ENCODE measurements at places on chromosomes 7 and 10. TPM values are rescaled to one million over a fixed set of nuclear protein-coding genes. Genes with fewer than 3 reads are reported as not detected.
A peak's percentile ranks its signal among the peaks of the same experiment; 100 is the strongest.

DNA sequence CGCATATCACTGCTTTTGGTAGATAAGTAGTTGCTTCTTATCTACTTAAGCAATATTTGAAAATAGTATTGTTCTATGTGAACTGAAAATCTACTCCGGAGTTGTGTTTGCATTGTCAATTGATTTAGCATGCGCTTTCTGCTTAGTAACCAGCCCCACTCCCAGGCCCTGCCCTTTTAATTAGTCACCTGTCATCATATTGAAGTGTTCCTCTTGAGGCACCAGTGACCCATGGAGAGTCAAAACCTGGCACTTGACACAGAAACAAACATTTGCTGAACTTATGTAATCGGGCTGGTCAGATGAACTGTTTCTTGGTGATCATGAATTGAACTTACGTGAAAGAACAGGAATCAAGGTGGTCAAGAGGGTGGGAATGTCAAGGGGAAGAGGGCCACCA lies 27.8 kb upstream of the CDHR3 start:
- H3K27ac ChIP-seq = no peak overlapping the region
- H3K36me3 ChIP-seq = no peaks in the 10 kb centered on the region
- no peaks in the 10 kb centered on the region for H3K27me3 ChIP-seq
- no peaks in the 10 kb centered on the region for H3K4me1 ChIP-seq

DNA sequence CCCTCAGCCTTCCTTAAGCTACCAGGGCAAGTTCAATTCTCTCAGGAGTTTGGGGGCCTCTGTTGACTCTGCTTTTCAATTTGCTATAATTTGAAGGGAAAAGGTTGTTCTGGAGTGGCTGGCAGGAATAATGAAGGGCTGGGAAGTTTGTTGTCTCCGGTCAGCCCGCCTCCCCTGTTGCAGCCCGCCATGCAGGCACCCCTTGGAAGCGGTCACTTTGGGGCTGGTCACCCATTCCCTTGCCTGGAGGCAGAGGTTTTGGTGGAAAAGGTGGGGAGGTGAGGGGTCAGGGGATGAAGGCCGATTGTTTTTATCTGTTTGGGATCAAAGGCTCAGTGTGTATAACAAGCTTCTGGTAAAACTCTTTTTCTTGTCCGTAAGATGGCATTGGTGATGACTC lies 79.1 kb downstream of the GRK5 start:
- no peaks in the 10 kb centered on the region for H3K27me3 ChIP-seq
- H3K4me1 ChIP-seq = no peaks in the 10 kb centered on the region
- DNase-seq = no peak
- no peak overlapping the region for H3K4me3 ChIP-seq

- H3K4me3 ChIP-seq = no peak overlapping the region
- no peaks in the 10 kb centered on the region for H3K27me3 ChIP-seq
- no peaks in the 10 kb centered on the region for H3K4me1 ChIP-seq
- DNase-seq = no peak
Observed at GRCh38 chr10:10330418-10330817, 687.3 kb upstream of the CELF2 start.

- no peak for DNase-seq
- H3K36me3 ChIP-seq = peaks cover 14% of the 10 kb centered on the region
- H3K4me1 ChIP-seq = no peaks in the 10 kb centered on the region
- no peak overlapping the region for H3K27ac ChIP-seq
- H3K27me3 ChIP-seq = no peaks in the 10 kb centered on the region
Observed at GRCh38 chr7:38796626-38797501, 112.1 kb downstream of the VPS41 start.

DNA sequence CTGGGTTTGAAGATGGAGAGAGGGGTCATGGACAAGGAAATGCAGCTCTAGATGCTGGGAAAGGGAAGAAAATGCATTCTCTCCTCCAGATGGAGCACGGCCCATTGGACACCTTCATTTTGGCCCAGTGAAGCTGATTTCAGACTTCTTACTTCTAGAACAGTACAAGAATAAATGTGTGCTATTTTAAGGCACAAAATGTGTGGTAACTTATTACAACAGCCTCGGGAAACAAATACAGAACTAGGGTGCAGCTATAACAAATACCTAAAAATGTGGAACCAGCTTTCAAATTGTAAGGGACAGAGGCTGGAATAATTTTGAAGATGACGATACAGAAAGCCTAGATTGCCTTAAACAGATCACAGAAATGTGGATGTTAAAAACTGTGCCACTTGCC lies 54.1 kb downstream of the CYTH3 start:
- H3K4me3 ChIP-seq = no peak overlapping the region
- peaks cover 40% of the 10 kb centered on the region for H3K4me1 ChIP-seq

- H3K36me3 ChIP-seq = no peaks in the 10 kb centered on the region
- no peak overlapping the region for H3K27ac ChIP-seq
- no peaks in the 10 kb centered on the region for H3K27me3 ChIP-seq
- H3K4me1 ChIP-seq = no peaks in the 10 kb centered on the region
- DNase-seq = no peak
- no peak overlapping the region for H3K4me3 ChIP-seq
Observed at GRCh38 chr7:81457852-81458522, 311.9 kb downstream of the HGF start.

GRCh38 chr10:132467464-132468149 lies 70.0 kb upstream of the INPP5A start:
- no peaks in the 10 kb centered on the region for H3K36me3 ChIP-seq
- no peak overlapping the region for H3K4me3 ChIP-seq
- peak overlapping the region; percentile 96 for H3K27ac ChIP-seq
- no peaks in the 10 kb centered on the region for H3K27me3 ChIP-seq
- no peaks in the 10 kb centered on the region for H3K4me1 ChIP-seq
- no peak for DNase-seq

DNA sequence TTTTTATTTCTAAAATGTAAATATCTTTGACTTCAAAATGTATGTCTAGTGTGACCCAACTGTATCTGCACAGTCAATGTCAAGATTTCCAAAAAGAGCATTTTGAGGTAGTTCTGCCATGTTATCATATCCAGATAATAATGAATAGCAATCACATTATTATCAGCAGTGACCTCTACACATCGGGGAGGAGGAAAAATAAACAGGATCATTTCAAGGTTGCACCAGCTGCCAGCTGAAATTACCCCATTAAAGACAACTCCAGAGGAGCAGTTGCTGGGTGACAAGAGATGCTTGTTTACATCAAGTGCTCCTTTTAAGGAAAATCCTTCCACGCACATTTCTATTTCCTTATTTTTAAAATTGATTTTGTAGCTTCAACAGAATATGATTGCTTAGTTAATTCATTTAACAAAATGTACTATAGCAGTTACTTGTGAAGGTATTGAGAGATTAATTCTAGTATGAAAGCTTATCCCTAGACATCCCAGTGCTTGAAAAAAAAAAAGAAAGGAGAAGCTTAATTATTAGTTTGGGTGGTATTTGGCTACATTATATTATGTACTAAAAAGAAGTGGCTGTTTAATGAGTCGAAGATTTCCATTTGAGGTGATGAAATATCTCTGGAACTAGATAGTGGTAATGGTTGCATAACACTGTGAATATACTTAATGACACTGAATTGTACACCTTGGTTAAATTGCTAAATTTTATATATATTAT lies 19.3 kb upstream of the SLC35G1 start:
- DNase-seq = no peak
- H3K4me3 ChIP-seq = no peak overlapping the region
- no peaks in the 10 kb centered on the region for H3K4me1 ChIP-seq
- no peaks in the 10 kb centered on the region for H3K36me3 ChIP-seq

GRCh38 chr7:130352194-130353074 lies 7.8 kb downstream of the CPA5 start:
- H3K4me1 ChIP-seq = no peaks in the 10 kb centered on the region
- no peak for DNase-seq
- H3K27ac ChIP-seq = peak overlapping the region; percentile 64

DNA sequence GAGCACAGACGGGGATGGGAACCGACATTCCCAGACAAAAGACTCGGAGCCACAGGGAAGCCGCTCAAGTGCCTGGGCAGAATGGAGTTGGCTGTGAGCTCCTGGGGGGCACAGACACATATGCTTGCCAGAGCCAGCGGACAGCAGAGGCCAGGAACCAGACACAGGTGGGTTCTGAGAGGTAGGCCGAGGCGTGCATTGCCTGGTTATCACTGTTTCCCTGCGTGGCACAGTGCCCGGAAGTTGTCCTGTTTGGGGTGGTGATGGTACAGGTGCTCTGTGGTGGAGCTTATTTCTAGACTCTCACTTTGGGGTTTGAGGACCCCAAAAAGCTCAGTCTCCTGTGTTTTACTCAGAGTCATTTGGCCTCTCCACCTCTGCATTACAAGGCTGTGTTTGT lies 2.5 kb downstream of the PALD1 start:
- DNase-seq = no peak
- no peak overlapping the region for H3K27ac ChIP-seq
- H3K36me3 ChIP-seq = no peaks in the 10 kb centered on the region
- no peak overlapping the region for H3K4me3 ChIP-seq

DNA sequence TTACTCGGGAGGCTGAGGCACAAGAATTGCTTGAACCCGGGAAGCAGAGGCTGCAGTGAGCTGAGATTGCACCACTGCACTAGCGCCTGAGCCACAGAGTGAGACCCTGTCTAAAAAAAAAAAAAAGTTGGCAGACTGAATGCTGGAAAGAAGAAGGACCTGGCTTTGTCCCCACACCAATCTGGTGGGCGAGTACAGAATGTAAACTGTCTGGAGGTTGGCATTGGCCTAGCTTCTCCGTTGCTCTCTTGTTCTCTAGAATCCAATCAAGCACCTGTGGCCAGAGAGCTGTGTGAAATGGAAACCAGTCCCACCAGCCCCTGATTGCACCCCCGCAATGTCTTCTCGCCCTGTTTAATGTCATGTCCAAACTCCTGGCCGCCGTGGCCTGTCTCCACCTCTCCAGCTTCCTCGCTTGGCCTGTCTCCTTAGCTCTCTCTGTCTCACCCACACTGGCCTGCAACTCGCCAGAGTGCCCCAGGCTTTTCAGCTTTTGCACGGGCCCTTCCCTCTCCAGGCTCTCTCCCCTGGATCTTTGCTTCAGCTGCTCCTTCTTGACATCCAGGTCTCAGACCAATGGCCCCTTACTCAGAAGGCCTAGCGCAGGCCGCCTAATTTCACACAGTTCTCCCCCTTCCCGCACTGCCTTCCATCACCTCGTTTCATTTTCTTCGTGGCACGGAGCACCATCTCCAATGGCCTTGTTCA lies 670 bp upstream of the AGK start:
- peaks cover 2% of the 10 kb centered on the region for H3K36me3 ChIP-seq
- H3K27me3 ChIP-seq = no peaks in the 10 kb centered on the region
- no peaks in the 10 kb centered on the region for H3K4me1 ChIP-seq
- H3K27ac ChIP-seq = peak overlapping the region; percentile 79
- peak overlapping the region; percentile 95 for H3K4me3 ChIP-seq

DNA sequence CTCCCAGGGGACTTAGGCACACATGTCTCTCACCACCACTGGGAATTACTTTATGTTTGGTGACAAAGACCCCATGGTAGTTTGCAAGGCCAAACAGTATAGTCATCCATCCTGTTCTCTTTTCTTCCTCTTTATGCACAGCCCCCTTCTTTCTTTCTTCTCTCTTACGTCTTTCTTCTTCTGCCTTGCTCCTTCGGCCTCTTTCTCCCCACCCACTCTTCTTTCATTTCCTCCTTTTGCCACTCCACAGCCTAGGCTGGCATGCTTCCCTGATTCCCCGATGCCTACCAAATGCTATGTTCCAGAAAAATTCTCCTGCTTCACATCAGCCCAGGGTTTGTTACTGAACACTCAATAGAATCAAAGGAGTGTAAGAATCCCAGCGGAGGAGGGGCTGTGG lies 62.4 kb upstream of the MKLN1 start:
- no peaks in the 10 kb centered on the region for H3K27me3 ChIP-seq
- no peak for DNase-seq
- no peaks in the 10 kb centered on the region for H3K36me3 ChIP-seq
- H3K27ac ChIP-seq = no peak overlapping the region

DNA sequence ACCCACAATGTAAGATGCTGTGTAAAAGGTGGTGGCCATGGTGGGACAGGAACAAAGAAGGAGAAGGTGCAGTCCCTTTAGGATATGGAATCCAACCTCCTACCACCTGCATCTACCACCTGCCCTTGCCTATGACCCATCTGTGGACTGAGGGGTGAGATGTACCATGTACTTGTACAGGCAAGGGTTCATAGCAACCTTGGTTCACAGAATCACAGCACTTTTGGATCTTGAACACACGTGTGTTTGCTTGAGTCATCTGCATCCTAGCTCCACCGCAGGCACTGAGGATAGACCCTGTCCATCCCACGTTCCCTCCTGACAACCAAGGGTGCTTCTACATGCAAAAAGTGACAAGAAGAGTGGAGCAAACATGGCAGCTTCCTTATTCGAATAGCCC lies 162.3 kb downstream of the GFRA1 start:
- no peak overlapping the region for H3K27ac ChIP-seq
- DNase-seq = no peak
- H3K4me3 ChIP-seq = no peak overlapping the region
- no peaks in the 10 kb centered on the region for H3K27me3 ChIP-seq

- peaks cover 12% of the 10 kb centered on the region for H3K36me3 ChIP-seq
- H3K4me3 ChIP-seq = no peak overlapping the region
- no peak for DNase-seq
- H3K4me1 ChIP-seq = peaks cover 2% of the 10 kb centered on the region
- H3K27ac ChIP-seq = no peak overlapping the region
- H3K27me3 ChIP-seq = no peaks in the 10 kb centered on the region
Observed at GRCh38 chr10:73493781-73494180, 2.0 kb downstream of the PPP3CB start.

DNA sequence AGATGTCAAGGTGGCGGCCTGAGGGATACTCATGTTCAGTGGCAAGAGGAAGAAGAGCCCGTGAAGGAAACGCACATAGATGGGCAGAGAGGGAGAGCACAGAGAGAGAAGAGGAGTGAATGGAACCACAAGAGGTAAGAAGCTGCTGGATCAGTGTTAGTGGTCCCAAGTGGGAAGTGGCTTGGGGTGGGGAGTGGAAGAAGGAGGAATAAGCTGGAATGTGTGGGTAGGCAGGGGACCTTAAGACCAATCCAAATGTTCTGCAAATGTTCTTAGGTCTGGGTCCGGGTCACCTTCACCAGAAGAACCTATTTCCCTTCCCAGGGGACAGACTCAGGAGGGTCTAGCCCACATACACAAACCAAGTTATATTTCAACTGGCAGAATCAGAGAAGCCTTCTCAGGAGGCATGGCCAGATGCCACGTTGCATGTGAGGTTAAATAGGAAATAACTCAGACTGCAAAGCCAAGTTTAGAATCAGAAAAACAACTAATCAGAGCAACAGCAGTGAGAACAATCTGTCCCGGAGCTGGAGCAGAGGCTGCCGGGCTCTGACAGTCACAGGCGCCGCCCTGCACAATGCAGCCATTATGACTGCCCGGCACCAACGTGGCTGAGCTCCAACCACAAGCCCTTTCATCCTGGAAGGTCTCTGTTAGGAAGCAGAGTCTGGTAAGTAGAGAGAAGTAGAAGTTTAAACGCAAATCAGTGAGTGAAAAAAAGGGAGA lies 78.6 kb upstream of the ARMC3 start:
- no peaks in the 10 kb centered on the region for H3K27me3 ChIP-seq
- peak overlapping the region; percentile 88 for H3K27ac ChIP-seq

The ADCY1 gene
- 3.2 TPM for total RNA-seq

The SFMBT2 gene
- total RNA-seq = 7.9 TPM

The AKR1C4 gene
- not detected for total RNA-seq

The IFIT1 gene
- 10.6 TPM for total RNA-seq

The PTPRZ1 gene
- total RNA-seq = 3.0 TPM

The GPR26 gene
- not detected for total RNA-seq

The TMEM270 gene
- total RNA-seq = not detected

The SPDYE2B gene
- not detected for total RNA-seq

The WIPF3 gene
- 2.9 TPM for total RNA-seq

The NKX1-2 gene
- total RNA-seq = not detected

The MDFIC gene
- 35.0 TPM for total RNA-seq

Data from right atrium auricular region (tissue), 2 donors.